GM19239 (cell line): ENCODE measurements at places on chromosomes 4 and X.

DNA sequence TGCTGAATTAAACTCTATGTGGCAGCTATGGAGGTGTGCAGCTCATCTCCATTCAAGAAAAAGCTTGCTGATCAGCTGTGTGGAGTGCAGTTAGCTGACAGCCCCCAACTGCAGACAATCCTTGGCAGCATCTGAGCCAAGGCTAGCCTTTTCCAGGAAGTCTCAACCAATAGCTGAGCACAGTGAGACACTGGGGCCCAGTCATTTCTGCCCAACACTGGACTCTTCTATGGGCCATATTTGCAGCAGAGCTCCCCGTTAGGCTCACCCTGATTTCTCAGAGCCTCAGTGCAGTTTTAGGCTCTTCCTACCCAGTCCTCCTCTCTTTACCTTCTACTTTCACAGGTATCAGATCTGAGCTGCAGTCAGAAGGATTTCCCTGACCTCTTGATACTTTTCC, 12.9 kb downstream of the DDX53 start:
- DNase-seq: no peak

GRCh38 chr4:81826335-81826734, 354.6 kb upstream of the RASGEF1B start:
- no peak for DNase-seq

GRCh38 chr4:141898346-141898745, 262.0 kb downstream of the IL15 start:
- DNase-seq: no peak

GRCh38 chr4:129403848-129404247, 307.9 kb downstream of the C4orf33 start:
- DNase-seq: no peak

GRCh38 chr4:188414441-188414840, 275.2 kb downstream of the TRIML1 start:
- no peak for DNase-seq
